Naive thymus-derived CD8-positive, alpha-beta T cell (primary cell): ENCODE measurements at places on chromosomes 1 and 21. TPM values are rescaled to one million over a fixed set of nuclear protein-coding genes. Genes with fewer than 3 reads are reported as not detected.

TBX19 gene
- total RNA-seq = 3.1 TPM

GREM2 gene
- not detected for total RNA-seq

HSPB7 gene
- not detected for total RNA-seq

PAPPA2 gene
- total RNA-seq = 0.47 TPM

PHF13 gene
- 8.4 TPM for total RNA-seq

SMPDL3B gene
- total RNA-seq = not detected

HAO2 gene
- not detected for total RNA-seq

COL24A1 gene
- not detected for total RNA-seq

PLEKHN1 gene
- 0.60 TPM for total RNA-seq

AGMAT gene
- total RNA-seq = 11.3 TPM

- DNase-seq = peak; percentile 18
Measured at GRCh38 chr1:172180501-172181285, 239.8 kb upstream of the C1orf105 start.

- no peak for DNase-seq
Measured at GRCh38 chr1:169308313-169309039, 59.1 kb downstream of the NME7 start.

DNA sequence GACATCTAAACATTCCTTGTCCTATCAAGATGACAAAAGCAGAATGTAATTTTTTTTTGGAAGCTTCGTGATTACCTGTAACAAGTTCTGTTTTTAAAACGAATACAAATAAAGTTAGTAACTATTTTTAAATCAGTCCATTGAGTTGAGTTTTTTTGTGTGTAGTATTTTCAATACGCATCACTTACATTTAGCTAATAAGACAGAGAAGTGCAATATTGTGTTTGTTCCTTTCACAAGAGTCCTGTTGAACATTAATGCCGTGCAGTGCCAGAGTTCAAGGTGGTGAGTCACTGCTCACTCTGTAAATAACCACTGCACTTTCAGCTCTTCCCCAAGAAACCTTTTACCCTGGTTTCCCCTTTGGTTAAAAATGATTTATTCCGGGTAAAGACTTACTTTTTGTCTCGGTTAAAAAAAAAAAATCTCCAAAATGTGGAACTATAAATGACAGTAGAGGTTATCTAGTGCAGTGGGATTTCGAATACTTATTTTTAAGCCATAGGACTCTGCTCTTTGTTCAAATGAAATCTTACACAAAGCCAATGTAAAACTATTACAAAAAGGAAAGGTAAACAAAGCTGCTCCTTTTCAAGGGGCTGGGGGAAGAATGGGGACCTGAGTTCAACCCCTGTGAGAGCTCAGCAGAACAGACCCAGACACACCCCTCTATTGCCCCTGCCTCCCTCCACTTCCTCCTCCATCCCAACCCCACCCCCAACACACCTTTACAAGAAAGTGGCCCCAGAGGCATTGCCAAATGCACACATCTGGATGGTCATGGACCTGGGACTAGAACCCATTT lies 14.8 kb upstream of the NCMAP start:
- DNase-seq = no peak

- DNase-seq = no peak
Measured at GRCh38 chr21:35467566-35467965, 418.5 kb upstream of the RUNX1 start.

DNA sequence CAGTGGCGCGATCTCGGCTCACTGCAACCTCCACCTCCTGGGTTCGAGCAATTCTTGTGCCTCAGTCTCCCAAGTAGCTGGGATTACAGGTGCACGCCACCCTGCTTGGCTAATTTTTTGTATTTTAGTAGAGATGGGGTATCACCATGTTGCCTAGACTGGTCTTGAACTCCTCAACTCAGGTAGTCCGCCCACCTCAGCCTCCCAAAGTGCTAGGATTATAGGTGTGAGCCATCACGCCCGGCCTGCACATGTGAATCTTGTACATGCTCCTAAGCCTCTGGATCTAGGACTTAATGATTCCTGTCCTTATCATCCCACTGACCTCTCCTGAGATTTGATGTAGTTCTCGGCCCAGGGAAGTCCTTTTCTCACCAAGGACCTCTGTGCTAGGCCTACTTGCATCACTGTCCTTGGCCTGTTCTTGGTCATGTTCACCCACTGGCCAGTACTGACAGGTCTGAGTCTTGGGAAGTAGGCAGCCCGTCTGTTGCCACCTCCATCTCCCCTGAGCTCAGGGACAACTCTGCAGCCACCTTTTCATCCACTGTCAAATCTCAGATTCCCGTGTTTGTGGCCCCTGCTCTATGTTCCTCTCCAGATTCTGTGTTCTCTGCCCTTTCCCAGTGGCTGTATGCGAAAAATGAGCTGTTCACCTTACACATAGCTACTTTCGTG lies 9.4 kb downstream of the HYI start:
- no peak for DNase-seq

- DNase-seq = no peak
Measured at GRCh38 chr1:106700211-106700610, 356.3 kb upstream of the PRMT6 start.

- no peak for DNase-seq
Measured at GRCh38 chr1:199495432-199495831, 532.1 kb upstream of the NR5A2 start.

- DNase-seq = no peak
Measured at GRCh38 chr21:35690436-35690835, 369.9 kb downstream of the SETD4 start.

GRCh38 chr1:165075725-165076370 lies 280.7 kb downstream of the LMX1A start:
- no peak for DNase-seq

GRCh38 chr1:169363046-169363730 lies 4.4 kb downstream of the NME7 start:
- DNase-seq = no peak

- DNase-seq = no peak
Measured at GRCh38 chr1:85604298-85604997, 23.9 kb downstream of the CCN1 start.

- no peak for DNase-seq
Measured at GRCh38 chr1:40625076-40625475, 40.4 kb downstream of the RIMS3 start.

- no peak for DNase-seq
Measured at GRCh38 chr1:208177656-208178055, 66.5 kb downstream of the PLXNA2 start.

DNA sequence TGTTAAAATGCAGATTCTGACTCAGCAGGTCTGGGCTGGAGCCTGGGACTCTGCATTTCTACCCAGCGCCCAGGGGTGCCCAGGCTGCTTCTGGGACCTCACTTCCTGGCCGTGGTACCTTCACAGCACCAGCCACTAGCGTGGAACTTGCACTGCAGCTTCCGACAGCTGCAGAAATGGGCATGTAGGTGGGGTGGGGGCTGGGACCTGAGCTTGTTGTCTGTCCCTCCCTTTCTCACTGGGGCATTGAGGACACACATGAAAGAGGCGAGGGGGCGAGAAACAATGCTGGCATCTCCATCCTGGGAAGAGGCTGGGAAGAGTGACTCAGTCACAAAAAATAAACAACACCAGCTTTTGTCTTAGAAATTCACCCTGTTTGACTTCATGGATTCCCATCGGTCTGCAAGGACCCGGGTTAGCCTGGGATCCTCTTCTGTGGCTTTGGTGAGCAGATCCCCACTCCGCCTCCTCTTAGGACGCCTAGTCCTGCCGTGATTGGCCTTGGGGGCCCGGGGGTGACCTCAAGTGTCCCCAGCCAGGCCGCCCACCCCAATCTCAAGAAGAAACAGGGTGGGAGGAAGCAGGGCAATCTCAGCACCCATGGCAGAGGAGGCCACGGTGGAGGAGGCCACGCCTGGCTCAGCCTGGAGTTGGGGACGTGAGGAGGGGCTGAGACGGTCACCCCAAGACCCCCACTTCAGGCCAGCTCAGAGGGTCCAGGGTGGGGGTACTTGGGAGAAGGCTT lies 29.9 kb upstream of the POFUT2 start:
- DNase-seq = peak; percentile 61

DNA sequence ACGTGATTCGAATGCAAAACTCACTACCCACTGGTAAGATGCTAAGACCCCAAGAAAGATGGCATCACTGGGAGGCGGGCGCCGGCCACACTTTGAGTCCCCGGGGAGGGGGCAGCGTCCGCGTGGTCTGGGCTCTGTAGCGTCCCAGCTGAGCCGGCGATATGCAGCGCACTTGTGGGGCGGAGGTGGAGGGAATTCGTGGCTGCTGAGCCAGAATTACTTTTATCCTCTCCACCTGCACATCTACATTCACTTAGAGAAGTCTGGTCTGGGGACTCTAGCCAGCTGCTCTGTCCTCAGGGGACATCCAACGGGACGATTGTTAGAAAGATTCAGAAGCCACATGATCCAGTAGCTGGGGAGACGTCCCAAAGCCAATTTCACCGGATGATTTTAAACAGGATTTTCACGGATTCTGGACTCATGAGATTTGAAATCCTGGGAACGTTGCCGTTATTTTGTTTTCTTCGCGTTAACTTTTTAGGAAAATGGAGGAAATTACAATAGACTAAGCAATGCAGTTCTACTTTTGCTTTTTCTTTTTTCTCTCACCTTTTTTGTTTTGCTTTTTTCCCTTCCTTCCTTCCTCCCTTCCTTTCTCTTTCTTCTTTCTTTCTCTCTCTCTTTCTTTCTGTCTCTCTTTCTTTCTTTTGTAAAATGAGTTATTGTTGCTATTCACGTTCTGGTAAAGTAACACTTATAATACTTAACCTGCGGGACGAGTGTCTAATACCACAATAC lies 1.3 kb downstream of the JAM2 start:
- DNase-seq = peak; percentile 1

- DNase-seq = no peak
Measured at GRCh38 chr1:185823467-185823866, 89.3 kb downstream of the HMCN1 start.
